ENCODE measurements at places on chromosomes 6 and 20. TPM values are rescaled to one million over a fixed set of nuclear protein-coding genes. Genes with fewer than 3 reads are reported as not detected.
A peak's percentile ranks its signal among the peaks of the same experiment; 100 is the strongest.

- no peak overlapping the region for H3K4me3 ChIP-seq
- H3K4me1 ChIP-seq = peaks cover 9% of the 10 kb centered on the region
- no peak overlapping the region for H3K27ac ChIP-seq
These were observed 25.8 kb downstream of the PRL start for GRCh38 chr6:22271081-22271480.

DNA sequence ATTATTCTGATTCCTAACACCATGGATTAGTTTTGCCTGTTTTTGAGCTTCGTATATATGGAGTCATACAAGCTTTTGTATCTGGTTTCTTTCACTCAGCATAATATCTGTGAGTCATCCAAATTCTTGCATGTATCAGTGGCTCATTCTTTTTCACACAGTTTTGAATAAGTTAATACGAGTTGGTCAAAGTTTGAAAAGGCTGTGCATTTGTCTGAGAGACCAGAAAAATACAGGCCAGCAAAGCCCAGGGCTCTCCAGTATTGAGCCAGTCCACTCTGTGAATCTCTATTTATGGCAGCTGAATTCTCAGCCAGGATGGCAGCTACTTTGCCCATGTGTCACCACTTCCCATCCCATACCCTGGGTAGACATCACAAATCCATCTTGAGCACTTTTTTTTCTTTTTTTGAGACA lies 7.2 kb upstream of the CHMP4B start:
- H3K36me3 ChIP-seq = no peaks in the 10 kb centered on the region
- no peaks in the 10 kb centered on the region for H3K4me1 ChIP-seq
- no peak overlapping the region for H3K4me3 ChIP-seq
- peaks cover 2% of the 10 kb centered on the region for H3K27me3 ChIP-seq

- H3K4me1 ChIP-seq = no peaks in the 10 kb centered on the region
- no peak overlapping the region for H3K4me3 ChIP-seq
- no peaks in the 10 kb centered on the region for H3K27me3 ChIP-seq
- H3K27ac ChIP-seq = no peak overlapping the region
- H3K36me3 ChIP-seq = peaks cover 22% of the 10 kb centered on the region
These were observed 50.1 kb downstream of the NUP153 start for GRCh38 chr6:17656644-17657043.

DNA sequence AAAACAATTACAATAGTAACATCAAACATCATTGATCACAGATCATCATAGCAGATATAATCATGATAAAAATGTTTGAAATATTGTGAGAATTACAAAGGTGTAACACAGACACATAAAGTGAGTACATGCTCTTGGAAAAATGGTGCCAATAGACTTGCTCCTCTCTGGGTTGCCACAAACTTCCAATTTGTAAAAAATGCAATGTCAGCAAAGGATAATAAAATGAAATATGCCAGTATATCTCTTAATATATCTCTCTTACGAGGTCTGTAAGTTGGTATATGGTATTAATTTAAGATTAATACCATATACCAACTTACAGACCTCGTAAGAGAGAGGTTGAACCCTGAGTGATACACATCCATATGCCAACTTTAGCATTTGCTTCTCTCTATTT lies 13.4 kb upstream of the CST3 start:
- no peaks in the 10 kb centered on the region for H3K27me3 ChIP-seq
- no peak overlapping the region for H3K27ac ChIP-seq
- no peaks in the 10 kb centered on the region for H3K36me3 ChIP-seq
- no peaks in the 10 kb centered on the region for H3K4me1 ChIP-seq
- no peak overlapping the region for H3K4me3 ChIP-seq

GRCh38 chr6:169212436-169212835 lies 41.2 kb downstream of the THBS2 start:
- no peak for DNase-seq
- H3K4me3 ChIP-seq = no peak overlapping the region
- H3K27ac ChIP-seq = no peak overlapping the region
- H3K4me1 ChIP-seq = peaks cover 24% of the 10 kb centered on the region
- H3K27me3 ChIP-seq = no peaks in the 10 kb centered on the region

The VSX1 gene
- 4.2 TPM for total RNA-seq

GRCh38 chr20:47568019-47568418 lies 66.3 kb downstream of the NCOA3 start:
- peaks cover 22% of the 10 kb centered on the region for H3K4me1 ChIP-seq
- H3K27ac ChIP-seq = no peak overlapping the region
- no peak overlapping the region for H3K4me3 ChIP-seq
- DNase-seq = no peak
- peaks cover 16% of the 10 kb centered on the region for H3K36me3 ChIP-seq
- H3K27me3 ChIP-seq = no peaks in the 10 kb centered on the region

- H3K27me3 ChIP-seq = peaks cover 100% of the 10 kb centered on the region
- no peak overlapping the region for H3K27ac ChIP-seq
- peaks cover 4% of the 10 kb centered on the region for H3K4me1 ChIP-seq
- DNase-seq = no peak
These were observed 6.1 kb downstream of the THBD start for GRCh38 chr20:23043376-23043775.

- no peak overlapping the region for H3K4me3 ChIP-seq
- no peak for DNase-seq
- H3K27ac ChIP-seq = no peak overlapping the region
- peaks cover 21% of the 10 kb centered on the region for H3K36me3 ChIP-seq
- H3K27me3 ChIP-seq = peaks cover 3% of the 10 kb centered on the region
These were observed 73.5 kb downstream of the PREX1 start for GRCh38 chr20:48754292-48754691.

DNA sequence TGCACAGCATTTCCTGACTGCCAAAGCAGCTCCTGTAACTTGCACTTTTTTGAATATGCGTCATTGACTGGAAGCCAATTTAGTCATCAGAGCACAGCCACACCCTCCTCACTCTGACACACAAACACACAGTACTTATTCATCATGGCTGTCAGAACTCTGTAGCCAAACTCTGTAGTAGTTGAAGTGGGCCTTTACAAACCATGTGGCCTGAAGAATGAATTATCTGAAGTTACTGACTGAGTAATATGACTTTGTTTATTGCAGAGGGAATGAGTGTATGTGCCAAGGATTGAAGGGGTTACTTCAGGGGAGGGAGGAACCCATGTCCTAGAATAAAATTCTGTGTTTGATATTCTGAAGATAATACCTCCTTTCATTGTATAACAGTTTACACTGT lies 102.7 kb downstream of the FIG4 start:
- H3K27me3 ChIP-seq = no peaks in the 10 kb centered on the region
- H3K36me3 ChIP-seq = peaks cover 8% of the 10 kb centered on the region
- H3K27ac ChIP-seq = peak overlapping the region; percentile 24
- H3K4me3 ChIP-seq = no peak overlapping the region
- H3K4me1 ChIP-seq = peaks cover 17% of the 10 kb centered on the region

DNA sequence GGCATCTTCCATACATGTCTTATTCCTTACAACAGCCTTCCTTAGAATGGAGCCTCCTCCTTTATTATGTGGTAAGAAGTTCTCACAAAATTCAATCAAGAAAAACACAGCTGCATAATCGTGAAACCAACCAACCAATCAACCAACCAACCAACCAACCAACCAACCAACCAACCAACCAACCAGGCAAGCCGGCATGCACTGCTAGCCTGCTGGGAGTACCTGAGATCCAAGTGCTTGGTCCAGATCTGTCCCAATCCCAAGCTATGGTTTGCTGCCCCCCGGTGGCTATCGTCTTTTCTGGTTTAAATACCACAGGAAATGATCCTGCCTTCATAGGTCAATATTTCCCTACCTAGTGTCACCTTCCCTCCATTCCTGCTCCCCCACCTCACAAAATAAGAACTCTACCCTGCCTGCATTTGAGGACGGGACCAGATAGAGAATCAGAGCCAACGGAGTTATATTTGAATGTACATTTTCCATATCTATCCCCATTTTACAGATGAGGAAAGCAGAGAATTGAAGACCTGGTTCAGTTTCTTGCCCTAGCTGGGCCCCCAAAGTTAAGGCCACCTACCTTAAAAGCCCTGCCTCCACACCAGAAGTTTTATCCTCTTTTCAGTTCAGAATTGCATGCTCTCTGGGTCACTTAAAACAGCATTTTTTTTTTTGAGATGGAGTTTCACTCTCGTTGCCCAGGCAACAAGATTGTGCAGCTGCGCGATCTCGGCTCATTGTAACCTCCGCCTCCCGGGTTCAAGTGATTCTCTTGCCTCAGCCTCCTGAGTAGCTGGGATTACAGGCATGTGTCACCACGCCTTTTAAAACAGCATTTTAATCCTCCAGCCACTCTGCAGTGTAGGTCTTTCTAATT lies 27.1 kb downstream of the RAB44 start:
- H3K27ac ChIP-seq = no peak overlapping the region
- no peaks in the 10 kb centered on the region for H3K36me3 ChIP-seq
- peaks cover 29% of the 10 kb centered on the region for H3K4me1 ChIP-seq
- DNase-seq = peak; percentile 45
- peaks cover 6% of the 10 kb centered on the region for H3K27me3 ChIP-seq
